Left lung (tissue), 14 donors: ENCODE measurements at places on chromosomes 1 and 21.

- DNase-seq: no peak
These were observed 228.9 kb upstream of the ADGRL4 start for GRCh38 chr1:79235301-79236002.

DNA sequence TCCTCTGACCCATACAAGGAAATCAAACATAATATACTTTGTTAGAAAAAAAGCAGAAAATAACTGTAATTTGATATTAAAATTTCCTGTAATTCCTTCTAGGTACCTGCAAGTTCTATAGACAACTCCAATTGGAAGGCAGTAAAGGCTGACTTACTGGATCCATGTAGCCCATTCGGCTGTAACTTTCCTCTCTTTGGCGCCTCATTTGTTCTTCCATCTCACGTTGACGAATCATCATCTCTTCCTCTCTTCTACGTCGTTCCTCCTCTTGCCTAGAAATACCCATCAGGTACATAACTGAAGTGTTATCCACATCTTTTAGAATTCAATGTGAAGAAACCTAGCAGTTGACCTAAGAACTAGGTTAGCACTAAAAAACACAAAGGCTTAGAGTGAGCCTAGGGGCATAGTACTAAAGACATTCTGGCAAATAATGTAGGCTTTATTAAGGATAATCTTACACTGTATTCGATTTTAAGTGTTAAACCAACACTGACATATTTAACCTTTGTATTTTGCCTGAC is 5.1 kb downstream of the SFPQ start:
- no peak for DNase-seq

DNA sequence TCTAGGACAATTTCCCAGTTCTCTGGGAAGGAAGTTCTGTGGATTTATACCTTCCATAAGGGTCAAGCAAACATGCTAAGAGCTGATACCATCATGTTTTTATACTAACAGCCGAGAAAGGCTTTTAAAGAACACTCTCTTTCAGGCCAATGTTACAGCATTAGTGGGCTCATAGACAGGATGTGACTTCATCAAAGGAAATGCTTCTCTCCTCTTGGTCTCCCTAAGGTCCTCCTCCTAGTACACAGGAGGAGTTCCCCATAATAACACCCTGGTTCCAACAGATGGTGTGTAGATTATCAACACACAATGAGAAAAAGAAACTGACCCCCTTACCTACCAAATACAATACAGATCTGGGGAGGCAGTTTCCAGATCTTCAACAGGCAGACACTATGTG is 26.7 kb upstream of the GLIS1 start:
- no peak for DNase-seq

DNA sequence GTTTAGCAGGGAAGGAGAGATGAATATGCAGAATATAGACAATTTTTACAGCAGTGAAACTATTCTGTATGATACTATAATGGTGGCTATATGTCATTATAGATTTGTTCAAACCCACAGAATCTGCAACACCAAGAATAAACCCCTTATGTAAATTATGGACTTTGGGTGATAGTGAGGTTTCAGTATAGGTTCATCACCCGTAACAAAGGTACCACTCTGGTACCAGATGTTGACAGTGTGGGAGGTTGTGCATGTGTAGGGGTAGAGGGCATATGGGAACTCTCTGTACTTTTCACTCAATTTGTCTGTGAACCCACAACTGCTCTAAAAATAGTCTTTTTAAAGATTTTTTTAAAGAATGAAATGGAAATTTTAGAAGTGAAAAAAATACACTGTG is 29.9 kb upstream of the PRDX6 start:
- DNase-seq: no peak

DNA sequence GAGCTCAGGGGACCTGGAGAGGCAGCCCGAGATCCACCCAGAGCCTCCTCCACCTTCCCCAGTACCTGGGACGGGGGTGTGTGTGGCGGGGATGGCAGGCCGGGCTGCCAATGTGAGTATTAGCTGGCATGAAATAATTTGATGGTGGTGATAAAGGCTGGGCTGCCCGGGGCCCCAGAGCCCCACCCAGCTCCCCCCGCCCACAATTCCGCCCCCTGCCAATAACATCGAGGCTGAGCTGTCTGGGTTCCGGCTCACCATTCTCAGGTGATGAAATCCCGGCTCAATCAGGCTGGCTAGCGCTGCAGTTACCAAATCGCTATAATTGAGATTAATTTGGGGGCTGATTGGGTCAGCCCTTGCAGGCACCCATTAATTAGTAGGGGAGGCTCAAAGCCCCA is 103.8 kb upstream of the CASZ1 start:
- no peak for DNase-seq

DNA sequence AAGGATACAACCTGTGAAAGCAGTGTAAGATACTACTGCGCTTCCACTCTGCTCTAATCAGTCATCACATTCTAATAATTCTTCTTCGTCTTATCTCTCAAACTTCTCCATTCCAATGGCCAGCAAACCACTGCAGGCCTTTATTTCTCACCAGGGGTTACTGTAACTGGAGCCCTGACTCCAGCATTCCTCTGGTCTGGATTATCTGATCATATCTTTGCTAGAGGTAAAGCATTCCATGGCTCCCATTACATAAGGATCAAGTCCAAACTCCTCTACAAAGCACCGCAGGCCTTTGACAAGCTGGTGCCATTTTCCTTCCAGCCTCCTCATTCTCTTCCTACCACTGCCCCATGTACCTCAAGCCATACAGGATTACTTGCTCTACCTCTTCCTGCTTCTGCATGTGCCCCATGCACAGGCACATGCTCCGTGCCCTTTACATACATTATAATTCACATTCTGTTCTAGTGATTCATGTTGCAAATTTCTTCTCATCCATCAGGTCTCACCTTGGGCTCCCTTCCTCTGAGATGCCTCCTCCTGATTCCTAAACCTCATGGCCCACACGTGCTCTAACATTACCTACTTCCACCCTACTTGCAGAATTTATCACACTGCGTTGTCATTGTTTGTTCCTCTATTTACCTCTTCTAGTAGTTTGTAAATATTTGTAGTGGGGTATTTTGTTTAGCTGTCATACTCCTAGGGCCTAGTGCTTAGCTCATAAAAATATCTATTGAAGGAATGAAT is 9.3 kb upstream of the SERBP1 start:
- no peak for DNase-seq

GRCh38 chr1:174291059-174291458 is 131.7 kb downstream of the RABGAP1L start:
- DNase-seq: no peak

DNA sequence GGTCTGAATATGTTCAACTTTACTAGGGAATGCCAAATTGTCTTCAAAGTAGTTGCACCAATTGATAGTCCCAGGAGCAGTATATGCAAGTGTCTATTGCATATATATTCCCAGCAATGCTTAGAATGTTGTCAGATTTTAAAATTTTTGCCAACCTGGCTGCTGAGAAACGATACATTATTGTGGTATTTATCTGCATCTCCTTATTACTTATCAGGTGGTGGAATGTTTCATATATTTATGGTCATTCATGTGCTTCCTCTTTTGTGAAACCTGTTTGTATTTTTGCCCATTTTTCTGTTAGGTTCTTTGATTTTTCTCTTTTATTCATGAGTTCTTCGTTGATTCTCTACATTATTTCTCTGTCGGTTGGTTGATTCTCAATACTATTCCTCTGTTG is 39.5 kb downstream of the COLGALT2 start:
- no peak for DNase-seq

- DNase-seq: no peak
These were observed 29.2 kb downstream of the B3GALT5 start for GRCh38 chr21:39641827-39642450.
